ENCODE measurements at places on chromosomes 16 and 17.

- DNase-seq: no peak
Measured at GRCh38 chr16:10769381-10769780, 25.7 kb downstream of the NUBP1 start.

GRCh38 chr16:29011112-29011511, 26.3 kb downstream of the LAT start:
- no peak for DNase-seq

DNA sequence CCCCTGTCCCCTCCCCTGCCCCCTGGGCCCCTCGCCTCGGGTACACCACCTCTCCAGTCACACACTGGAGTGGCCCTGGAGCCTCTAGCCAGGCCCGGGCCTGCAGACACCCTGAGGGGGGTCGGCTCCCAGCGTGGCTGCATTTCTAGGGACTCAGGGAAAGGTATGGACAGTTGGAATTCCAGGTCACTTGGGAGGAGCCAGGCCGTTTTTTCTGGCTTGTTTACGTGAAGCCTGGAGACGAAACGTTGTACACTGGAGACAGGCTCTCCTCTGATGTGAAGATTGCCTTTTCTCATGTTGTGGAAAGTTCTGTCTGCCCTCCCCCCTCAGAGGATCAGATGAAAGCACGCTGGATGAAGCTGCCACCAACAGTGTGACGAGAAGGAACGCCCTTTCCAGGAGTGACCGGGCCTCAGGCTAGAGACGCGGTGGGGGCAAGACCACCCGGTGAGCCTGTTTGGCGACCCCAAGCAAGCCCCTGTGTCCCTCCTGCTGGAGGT, 4.0 kb upstream of the PPP1R27 start:
- DNase-seq: no peak

DNA sequence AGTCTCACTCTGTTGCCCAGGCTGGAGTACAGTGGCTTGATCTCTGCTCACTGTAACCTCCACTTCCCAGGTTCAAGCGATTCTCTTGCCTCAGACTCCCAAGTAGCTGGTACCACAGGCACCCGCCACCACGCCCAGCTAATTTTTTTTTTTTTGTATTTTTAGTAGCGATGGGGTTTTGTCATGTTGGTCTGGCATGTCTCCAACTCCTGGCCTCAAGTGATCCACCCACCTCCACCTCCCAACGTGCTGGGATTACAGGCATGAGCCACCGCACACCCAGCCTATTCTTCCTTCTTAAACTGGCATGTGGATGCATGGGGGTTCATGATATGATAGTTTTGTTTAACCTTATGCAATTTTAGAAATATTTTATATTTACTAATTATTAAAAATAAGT, 39.4 kb upstream of the VWA3A start:
- no peak for DNase-seq

GRCh38 chr17:46964315-46965265, 14.5 kb downstream of the RPRML start:
- DNase-seq: no peak

DNA sequence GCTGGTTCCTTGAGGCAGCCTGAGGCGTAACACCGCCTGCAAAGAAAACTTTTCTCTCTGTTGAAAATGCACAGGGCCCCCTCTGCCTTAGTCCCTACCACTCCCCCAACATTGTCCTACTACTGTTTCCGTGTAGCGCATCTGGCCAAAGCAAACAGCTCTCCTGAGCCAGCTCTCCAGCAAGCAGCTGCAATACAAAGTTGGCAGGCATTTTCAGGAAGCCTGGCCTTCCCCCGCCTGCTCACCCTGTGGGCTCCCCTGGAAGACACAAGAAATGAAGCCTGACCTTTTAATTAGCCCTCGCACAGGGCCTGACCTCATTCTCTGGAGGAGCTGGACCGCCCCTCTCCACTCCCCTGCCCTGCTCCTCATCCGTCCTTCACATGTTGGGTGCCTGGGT, 66.7 kb downstream of the SOX9 start:
- DNase-seq: no peak

DNA sequence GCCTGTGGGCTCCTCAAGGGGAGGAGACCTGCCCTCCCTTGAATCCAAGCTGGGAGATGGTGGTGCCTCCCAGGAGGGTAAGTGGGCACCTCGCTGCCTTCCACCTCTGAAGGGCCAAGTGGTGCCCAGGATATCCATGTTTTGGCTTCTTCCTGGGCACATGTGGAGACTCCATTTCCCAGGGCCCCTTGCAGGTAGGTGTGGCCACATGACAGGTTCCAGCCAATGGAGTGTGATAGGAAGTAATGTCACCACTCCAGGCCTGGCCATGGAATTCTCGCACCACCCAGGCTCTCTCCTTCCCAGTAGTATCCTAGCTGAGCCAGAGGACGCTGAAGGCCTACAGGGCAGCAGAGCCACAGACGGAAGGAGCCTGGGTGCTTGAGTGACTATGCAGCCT, 17.6 kb upstream of the PEMT start:
- no peak for DNase-seq

DNA sequence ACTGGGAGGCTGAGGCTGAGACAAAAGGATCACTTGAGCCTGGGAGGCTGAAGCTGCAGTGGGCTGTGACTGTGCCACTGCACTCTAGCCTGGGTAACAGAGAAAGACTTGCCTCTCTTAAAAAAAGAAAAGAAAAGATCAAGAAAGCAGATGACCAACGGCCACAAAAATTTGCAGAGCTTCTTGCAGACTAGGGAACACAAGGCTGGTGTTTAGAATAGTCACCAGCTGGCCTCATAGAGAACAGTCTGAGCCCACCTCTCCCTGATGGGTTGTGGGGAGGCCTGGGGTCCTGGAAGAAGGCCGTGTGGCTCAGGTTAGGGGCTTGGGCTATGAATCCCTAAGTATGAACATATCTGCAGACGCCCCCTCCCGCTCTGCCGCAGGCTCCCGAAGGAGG, 73.7 kb upstream of the MED9 start:
- no peak for DNase-seq

DNA sequence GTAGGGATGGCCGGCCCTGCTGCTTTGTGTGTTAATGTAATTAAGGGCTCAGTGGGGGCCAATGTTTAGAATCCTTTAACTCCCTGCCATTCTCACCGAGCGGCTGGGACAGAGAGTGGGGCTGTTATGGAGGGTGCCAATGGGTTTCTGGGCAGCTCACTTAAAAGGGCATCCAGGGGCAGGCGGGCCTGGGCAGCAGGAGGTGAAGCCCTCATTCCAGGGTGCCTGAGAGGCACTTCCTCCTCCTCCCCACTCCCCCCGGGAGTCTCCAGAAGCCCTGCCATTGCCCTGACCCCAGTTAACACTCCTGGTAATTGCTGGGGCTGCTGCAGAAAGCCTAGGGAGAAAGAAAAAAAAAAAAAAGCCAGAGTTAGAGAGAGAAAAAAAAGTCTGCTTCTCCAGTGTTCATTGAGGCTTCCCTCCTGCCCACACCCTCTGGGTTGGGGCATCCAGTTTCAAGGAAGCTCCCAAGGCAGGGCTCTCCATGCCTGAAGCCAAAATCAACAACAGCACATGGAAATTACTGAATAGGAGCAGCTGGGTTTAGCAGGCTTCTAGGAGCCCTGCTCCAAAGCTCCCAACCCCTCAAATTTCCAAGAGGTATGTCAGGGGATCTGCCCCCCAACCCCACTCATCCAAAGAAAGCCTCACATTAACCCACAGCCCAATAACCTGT, 28.0 kb downstream of the CUEDC1 start:
- no peak for DNase-seq

DNA sequence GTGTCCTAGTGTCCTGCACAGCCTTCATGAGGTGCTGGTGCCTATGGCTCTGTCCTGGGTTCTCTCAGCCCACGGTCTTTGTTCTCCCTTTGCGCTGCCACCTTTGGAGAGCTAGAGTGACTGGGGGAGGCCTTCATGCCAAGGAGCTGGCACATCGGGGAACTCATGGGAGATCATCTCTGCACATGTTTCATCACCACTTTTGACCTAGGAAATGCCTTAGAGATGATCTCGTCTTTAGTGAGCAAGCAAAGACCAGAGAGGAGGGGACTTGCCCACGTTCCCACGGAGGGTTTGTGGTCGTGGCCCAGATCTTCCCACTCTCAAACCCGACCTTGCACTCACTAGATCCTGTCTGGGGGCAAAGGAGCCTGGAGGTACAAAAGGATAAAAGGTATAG, 23.5 kb downstream of the TBX4 start:
- DNase-seq: no peak

GRCh38 chr17:37048811-37049210, 100.1 kb downstream of the AATF start:
- DNase-seq: no peak

DNA sequence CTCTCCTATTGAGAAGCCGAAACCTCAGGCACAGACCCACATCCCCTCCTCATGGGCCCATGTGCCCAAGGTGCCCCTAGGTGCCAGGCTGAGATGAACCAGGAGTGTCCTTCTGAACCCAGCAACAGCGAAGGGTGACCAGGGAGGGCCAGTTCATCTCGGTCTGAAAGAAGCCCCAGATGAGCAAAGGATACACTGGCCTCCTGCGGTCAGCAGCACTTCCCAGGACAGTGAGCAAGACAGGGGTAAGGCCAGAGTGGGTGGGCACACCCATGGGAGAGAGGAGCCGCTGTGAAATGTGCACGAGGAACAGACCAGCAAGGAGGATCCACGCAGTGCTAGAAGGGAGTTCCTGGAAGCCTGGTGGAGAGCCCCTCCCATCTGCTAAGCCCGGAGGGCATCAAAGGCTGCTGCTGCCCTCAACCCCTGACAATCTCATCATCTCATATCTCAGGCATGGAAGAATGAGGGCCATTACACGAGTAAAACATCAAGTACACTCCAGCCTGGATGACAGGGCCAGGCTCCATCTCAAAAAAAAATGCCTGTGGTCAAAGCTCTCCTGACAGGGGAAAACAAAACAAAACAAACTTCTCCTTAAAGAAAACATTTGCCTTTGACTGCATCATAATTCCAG, 3.3 kb upstream of the HBZ start:
- DNase-seq: no peak

DNA sequence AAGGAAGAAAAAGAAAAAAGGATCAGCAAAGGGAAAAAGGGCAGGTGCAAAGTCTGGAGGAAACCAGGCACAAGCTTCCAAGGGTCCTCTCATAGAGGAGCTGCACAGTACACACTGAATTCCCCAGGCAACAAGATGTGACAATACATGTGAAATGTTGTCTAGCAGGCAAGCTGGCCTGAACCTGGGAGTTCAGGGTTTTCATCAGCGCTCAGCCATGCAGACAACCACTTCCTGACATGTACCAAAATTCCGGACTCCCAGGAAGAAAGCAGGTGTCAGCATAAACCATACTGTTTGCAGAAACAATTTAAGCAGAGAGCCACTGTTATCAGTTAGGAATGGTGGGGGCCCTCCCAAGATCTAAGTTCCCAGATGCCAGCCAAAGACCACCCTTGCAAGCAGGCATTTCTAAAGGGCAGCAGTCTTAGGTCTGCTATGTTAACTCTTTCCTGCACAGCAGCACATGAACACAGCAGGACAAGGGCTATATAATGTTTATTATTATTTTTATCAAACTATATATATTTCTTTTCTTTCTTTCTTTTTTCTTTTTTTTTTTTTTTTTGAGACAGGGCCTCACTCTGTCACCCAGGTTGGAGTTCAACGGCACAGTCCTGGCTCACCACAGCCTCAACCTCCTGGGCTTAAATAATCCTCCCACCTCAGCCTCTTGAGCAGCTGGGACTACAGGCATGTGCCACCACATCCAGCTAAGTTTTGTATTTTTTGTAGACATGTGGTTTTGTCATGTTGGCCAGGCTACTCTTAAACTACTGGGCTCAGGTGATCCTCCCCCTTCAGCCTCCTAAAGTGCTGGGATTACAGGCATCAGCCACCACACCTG, 10.1 kb downstream of the TK2 start:
- no peak for DNase-seq

DNA sequence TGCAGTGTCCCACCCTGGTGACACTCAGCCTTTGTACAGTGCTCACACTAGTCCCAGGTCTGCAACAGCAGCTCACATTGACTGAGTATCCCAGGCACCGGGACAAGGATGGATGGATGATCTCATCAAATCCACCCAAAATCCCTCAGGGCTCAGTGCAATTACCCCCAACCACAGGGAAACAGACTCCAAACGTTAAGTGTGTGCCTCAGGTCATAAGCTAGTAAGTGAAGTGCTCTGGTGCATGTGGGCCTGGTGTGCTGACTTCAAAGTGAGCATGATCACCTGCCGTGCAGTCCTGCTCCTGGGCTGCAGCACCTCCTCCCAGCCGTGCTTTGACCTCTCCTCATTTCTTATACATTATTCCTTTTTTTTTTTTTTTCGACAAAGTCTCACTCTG, 31.2 kb upstream of the CD300E start:
- no peak for DNase-seq

GRCh38 chr17:42708588-42708987, 26.3 kb downstream of the CNTNAP1 start:
- DNase-seq: no peak

All from fibroblast of skin of left biceps (primary cell).